ENCODE measurements at places on chromosomes 5 and 9.

- no peak for DNase-seq
Observed at GRCh38 chr5:14876095-14876494, 4.5 kb upstream of the ANKH start.

DNA sequence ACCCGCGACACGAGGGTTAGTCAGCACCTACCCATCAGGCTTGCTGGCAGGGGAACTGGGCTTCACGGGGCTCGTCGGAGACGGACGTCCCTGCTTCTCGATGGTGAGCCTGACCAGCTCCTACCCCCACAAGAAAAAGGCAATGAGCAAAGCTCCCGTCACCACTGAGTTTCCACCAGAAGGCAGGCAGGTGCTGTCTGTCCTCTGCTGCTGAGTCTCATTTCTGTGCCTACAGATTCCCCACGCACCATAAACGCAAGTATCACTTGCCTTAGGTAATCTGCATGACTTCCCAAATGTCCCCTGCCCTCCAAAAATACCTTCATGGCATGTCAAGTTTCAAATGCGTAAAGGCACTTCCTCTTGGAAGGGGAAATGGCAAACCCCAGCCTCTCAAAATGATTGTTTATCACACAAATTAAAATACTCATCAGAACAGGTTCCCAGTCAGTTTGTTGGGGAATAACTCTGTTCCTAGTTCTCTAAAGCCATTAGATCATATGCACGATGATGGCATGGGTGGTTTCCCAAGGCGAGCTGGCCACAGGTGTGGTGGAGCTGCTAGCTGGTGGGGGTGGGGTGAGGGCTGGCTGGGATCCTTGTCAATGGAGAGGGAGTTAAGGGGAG is 85.0 kb downstream of the PRRT1B start:
- no peak for DNase-seq

DNA sequence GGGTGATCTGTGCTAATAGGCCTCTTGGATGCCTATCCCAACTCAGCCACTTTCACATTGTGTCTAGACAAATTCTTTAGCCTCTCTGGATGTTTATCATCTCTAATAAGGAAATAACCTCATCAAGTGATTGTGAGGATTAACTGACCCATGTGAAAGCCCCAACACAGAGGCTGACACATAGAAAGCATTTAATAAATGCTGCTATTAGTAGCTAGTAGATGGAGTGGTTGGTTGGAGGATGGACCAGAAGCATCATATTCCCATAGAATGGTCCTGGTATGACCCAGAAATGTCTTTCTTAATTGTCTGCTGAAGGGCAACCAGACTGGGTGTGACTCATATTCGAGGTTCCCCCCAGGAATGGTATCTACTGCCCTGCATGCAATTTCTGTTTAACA is 124.4 kb downstream of the PIK3R1 start:
- DNase-seq: no peak

GRCh38 chr5:40437452-40437861 is 242.3 kb upstream of the PTGER4 start:
- DNase-seq: no peak

DNA sequence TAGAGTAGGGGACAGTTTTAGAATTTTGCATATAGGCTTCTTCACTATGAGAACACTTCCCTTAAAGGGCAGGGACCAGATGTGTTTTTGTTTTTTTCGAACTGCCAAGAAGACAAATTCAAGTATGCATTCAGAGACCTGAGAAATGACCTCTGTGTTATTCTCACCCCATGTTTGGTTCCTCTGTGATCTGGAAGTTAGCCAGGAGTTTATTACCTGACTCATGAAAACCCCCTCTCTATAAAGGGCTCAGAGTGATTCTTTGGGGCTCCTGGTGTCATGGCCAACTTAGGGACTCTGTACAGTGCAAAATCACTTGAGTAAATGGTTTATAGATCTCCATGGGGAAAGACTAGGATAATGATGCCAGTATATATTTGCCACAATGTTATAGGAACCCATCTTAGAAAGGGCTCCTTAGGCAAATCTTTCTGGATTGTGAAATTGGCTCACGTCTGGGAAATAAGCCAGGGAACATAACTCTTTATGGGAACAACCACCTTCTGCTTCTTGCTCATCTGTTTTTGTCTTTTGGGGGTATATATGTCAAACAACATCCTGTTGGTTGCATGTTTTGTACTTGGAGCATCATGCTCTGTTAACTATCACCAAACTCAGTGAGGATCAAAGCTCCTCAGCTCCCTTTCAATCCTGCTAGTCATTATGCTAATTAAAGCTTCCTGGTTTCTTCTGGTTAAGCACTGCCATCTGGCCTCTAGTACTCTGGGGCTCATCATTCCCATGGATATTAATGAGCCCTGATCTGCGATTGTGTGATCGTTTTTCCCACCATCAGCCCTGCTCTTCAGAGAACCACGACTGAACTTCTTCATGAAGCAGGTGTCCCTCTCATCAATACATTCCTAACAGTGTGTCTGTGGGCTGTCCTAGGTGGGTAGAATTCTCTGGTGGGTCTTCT is 173.4 kb upstream of the CDH12 start:
- no peak for DNase-seq

Measured in NCI-H187 treated with DMSO at 0.1 percent for 48 hours (cell line).